ENCODE measurements at places on chromosomes 13 and 19. TPM values are rescaled to one million over a fixed set of nuclear protein-coding genes. Genes with fewer than 3 reads are reported as not detected.

Gene SIGLEC14
- total RNA-seq: 0.69 TPM

- DNase-seq: no peak
Measured at GRCh38 chr13:103164251-103164650, 98.0 kb upstream of the SLC10A2 start.

Gene CFAP97D2
- total RNA-seq: not detected

Gene CEACAM16
- not detected for total RNA-seq

DNA sequence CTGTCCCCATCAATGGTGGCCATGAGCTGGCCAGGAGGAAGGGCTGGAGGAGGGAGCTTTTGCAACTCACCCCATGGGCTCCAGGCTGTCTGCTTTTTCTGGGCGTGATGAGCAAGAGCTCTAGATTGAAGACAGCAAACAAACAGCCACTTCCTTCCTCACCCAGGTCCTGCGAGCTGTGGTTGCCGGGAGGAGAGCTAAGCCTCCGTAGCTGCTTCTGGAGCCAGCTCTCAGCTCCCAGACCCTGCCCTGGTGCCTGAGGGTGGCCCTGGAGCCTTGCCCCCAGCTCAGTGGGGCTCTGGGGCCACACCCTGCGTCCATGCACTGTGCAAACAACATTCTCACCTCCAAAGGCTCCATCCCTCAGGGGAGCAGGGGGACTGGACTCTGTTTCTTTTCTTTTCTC lies 6.2 kb downstream of the MYO1F start:
- no peak for DNase-seq

Gene ZNF440
- 25.9 TPM for total RNA-seq

DNA sequence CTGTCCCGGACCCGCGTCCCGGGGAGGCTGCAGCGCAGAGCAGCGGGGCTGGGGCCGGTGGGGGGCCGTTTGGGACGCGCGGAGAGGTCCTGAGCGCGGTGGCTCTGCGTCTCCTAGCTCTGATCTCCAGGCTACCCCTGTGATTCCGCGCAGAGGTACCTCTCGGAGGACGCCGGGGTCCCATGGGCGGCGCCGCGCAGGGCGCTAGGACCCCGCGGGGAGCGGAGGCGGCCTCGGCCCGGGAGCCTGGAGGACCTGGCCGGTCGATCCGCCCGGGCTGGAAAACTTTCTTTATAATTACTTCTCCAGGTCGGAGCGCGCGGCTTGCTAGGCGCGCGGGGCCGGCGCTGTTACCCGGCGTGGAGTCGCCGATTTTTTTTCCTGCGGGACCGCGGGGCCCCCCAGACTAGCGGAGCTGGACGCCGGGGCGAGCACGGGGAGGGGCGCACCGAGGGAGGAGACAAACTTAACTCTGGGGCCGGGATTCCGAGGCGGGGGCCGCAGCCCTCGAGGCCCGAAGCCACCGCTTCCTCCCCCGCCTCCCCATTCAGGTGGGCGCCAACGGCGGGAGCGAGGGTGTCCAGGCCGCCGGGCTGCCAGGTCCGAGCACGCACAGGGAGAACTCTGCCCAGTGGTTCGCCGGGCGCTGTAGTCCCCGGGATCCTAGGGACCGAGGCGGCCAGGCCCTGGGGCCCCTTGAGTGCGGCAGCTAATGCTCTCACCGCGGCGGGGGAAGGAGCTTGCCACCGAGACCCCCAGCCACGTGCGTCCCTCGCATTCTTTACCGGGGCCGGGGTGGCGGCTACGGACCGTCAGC lies 848 bp upstream of the CEBPA start:
- peak; percentile 64 for DNase-seq

Gene ERFL
- 1.7 TPM for total RNA-seq

Gene UBXN6
- total RNA-seq: 266 TPM

DNA sequence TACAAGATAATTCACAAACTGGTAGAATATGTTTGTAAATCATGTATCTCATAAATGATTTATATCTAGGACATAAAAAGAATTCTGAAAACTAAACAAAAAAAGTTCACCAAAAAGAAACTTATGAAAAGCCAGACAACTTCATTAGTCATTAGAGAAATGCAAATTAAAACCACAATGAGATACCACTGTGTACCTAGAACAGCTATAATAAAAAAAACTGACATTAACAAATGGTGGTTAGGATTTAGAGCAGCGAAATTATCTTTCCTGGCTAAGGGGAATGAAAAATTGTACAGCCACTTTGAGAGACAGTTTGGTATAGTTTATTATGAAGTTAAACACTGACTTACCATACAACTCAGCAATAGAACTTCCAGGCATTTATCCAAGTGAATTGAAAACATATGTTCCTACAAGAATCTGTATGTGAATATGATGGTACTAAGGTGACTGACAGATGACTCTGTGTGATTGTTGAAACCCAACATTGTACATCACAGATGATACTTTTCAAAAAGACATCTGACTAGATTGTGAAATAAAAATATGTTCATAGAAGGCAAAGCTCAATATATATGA lies 41.8 kb downstream of the UGGT2 start:
- no peak for DNase-seq

DNA sequence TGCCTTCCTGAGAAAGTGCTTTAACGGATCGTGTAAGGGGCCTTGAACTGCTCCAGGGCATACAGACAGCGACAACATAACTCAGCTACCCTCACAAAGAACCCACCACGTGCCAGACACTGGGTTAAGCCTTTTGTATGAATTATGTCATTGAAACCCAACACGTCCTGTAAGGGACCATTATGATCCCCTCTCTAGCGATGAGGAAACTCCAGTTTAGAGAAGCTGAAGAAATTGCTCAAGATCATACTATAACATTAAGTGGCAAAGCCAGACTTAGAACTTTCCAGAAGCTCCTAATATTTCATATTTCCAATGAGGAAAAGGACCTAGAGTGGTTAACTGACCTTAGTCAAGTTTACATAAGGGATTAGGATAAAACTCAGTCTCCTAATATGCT lies 57.0 kb upstream of the RAP2A start:
- no peak for DNase-seq

Gene C5AR1
- total RNA-seq: 4.4 TPM

Gene LCP1
- total RNA-seq: 17.3 TPM

DNA sequence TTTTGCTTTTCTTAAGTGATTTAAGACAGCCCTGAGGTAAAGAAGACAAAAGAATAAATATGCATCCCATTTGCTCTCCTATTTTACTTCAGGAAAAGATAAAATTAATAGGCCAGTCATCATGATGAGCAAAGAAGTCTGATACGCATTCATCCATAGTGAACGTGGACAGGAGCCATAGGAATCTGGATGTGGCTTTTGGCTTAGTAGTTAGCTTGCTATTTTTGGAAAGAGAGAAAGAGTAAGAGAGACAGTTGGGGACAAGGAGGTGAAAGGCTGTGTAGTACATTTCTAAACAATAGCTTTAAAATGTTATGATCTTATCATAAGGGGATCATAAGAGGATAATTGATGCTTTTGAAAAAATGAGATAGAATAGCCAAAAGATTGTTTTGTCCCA lies 545.2 kb downstream of the IRS2 start:
- DNase-seq: no peak

- DNase-seq: no peak
Measured at GRCh38 chr19:15196360-15197005, 4.3 kb downstream of the NOTCH3 start.

GRCh38 chr13:93789058-93789457 lies 562.5 kb downstream of the GPC6 start:
- DNase-seq: no peak

GRCh38 chr13:43665388-43665787 lies 121.4 kb downstream of the ENOX1 start:
- DNase-seq: no peak

Gene TUBB4A
- not detected for total RNA-seq

DNA sequence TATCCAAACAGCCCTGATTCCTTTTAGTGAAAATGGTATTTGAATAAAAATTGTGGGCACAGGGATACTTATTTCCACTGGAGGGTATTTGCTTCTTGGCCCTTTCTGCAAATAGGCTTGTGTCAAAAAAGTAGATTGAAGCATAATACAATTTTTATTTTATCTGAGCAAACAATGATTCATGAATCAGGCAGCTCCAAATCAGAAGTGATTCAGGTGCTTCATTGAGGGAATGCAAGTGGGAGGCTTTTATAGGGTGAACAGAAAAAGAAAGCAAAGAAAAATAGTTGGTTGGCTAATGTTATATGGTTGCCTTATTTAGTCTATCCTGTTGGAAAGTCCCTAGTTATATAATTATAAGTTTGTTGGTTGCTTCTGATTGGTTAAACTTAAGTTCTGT lies 117.9 kb downstream of the ITGBL1 start:
- no peak for DNase-seq

Gene IGFL2
- not detected for total RNA-seq

Gene ZNF534
- total RNA-seq: not detected

GRCh38 chr19:33498391-33499000 lies 23.1 kb downstream of the PEPD start:
- DNase-seq: no peak

DNA sequence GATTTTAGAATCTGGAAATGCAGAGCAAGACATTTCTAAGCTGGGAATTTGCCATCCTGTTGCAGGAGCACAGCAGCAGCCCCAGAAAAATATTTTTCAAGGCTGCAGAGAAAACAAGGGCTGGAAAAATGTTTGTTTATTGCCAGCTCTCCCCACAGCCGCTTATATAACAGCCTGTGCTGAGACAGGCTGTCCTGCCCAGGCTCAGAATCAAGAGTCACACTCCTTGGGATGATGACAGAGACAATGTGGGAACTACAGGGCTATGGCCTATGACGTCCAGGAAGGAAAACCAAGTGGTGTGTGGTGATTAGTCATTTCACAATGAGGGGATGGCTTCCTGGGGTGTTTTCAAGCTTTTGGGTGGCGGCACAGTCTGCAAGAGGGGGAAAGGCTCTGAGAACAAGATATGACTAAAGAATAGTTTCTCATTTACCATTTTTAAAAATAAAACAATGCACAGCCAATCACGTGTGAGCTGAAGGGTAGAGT lies 136.3 kb upstream of the SERP2 start:
- peak; percentile 85 for DNase-seq

GRCh38 chr19:46620716-46621115 lies 4.2 kb downstream of the PTGIR start:
- DNase-seq: no peak

Gene FUT1
- total RNA-seq: 17.7 TPM

- no peak for DNase-seq
Measured at GRCh38 chr19:52296400-52296772, 583 bp upstream of the ZNF480 start.

Gene SPACA7
- not detected for total RNA-seq
